ENCODE measurements at places on chromosomes 4 and X. TPM values are rescaled to one million over a fixed set of nuclear protein-coding genes. Genes with fewer than 3 reads are reported as not detected.

The BANK1 gene
- 1.5 TPM for total RNA-seq

- no peak for DNase-seq
Measured at GRCh38 chr4:54101190-54102041, 1.5 kb downstream of the GSX2 start.

The PAGE2B gene
- not detected for total RNA-seq

DNA sequence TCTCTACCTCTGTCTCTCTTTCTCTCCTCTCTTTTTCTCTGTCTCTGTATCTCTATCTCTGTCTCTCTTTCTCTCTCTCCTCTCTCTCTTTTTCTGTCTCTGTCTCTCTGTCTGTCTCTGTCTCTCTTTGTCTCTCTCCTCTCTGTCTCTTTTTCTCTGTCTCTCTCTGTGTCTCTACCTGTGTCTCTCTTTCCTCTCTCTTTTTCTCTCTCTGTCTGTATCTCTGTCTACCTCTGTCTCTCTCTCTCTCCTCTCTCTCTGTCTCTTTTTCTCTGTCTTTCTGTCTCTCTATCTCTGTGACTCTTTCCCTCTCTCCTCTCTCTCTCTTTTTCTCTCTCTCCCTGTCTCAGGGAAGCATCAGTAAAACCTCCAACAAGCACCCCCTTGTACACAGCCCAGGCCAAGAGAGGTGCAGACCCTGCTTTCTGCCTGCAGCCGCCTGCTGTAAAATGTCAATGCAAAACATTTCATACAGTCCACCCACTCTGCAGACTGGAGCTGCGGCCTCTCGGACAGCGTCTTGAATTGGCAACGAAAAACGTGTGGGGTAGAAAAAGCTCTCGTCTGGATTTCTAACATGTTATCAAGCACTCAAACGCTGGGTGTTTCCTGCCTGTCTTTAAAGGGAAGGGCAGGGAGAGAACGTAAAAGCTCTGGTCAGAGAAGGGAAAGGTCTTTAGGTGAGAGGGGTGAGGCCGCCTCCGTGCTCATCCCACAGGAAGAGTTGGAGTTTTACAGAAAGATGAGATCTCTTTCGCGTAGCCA, 3.7 kb upstream of the SHOX start:
- DNase-seq = peak; percentile 32

DNA sequence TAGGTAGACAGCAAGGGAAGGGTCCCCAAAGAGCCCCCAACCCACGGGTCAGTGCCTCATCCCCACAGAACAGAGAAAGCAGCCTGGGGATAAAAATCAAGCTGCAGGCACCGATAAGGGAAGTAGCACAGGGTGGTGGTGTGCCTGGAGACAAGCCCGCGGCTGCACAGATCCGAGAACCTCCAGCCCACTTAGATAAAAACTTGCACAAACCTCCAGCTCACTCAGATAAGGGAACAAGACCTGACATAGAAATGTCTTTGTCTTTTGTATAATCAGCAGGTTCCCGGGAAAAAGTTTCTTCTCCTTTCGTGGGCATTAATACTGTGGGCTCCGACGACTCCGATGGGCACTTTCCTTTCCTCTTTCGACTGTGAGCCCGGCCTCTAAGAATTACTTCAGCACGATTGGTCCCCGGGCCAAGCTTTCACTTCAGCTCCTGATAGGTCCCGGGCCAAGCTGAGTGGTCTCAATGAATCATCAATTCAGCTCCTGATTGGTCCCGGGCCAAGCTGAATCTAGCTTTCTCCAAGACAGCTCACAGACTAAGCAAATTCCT, 32.4 kb downstream of the PRDX4 start:
- no peak for DNase-seq

The SPATA18 gene
- 15.2 TPM for total RNA-seq

The HPGD gene
- 134 TPM for total RNA-seq

The SMIM43 gene
- not detected for total RNA-seq

The FABP2 gene
- not detected for total RNA-seq

The FMR1 gene
- 29.7 TPM for total RNA-seq

The BEND2 gene
- total RNA-seq = not detected

The NLGN3 gene
- 1.7 TPM for total RNA-seq

The CLTRN gene
- total RNA-seq = not detected

The IGSF1 gene
- total RNA-seq = 1.2 TPM

- no peak for DNase-seq
Measured at GRCh38 chr4:6524436-6524835, 50.6 kb upstream of the MAN2B2 start.

DNA sequence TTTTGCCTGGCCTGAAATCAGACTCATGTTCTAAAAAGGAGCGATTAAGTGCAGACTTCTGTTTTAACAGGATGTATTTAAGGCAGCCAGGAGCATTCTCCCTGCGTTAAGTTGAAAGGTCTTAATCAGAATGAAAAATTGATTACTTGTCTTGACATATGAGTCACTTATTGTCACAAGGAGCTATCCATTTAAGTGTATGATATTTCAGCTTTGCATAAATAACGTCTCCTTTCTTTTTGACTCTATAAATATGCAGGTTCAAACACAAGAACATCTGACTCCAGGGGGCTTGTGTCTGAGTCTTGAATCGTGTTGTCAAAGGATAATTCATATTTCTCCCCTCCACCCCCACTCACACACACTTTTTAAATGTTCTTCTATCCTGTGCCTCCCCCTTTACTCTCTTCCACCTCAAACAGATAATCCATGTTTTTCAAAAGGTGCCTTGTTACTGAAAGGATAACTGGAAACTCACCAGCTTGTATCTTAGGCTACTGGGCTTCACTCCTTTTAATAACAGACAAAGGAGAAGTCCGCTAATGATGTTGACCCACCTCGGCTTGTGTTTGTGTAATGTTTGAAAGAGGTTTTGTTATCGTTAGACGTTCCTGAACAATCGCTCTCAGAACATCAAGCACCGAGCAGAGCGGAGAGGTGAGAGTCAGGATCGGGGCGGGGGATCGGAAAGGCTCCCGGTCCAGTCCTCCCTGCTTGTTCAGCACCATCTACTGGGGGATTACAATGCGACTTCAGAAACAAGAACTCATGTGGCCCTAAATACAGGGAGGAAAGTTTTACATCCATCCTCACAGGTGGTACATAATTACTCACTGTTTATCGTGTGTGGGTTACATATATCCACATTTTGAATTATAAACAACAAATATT, 107.5 kb upstream of the RPL34 start:
- DNase-seq = no peak

DNA sequence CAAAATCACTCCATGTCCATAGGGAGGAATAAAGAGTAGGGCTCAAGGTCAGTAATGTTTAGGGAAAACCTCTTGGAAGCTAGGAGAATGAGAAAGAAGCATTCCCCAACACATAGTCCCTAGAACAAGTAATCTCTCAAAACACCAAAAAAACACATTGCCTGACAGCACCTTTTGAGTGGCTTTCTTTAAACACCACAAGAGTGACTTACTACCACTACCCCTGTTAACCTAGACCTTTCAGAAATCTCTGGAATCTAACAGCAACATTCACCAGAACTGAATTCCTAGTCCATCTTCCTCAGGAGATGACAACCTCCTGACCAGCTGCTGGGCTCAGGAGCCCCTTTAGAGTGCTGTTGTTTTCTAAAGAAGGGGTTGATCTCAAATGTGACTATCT, 142.2 kb downstream of the SOWAHB start:
- DNase-seq = no peak

The XKRX gene
- 0.74 TPM for total RNA-seq

The MAGEB6 gene
- not detected for total RNA-seq

The KCTD8 gene
- not detected for total RNA-seq

The PUDP gene
- 17.2 TPM for total RNA-seq

- DNase-seq = no peak
Measured at GRCh38 chr4:17489721-17490120, 22.2 kb downstream of the QDPR start.

GRCh38 chrX:133697656-133698055, 282.4 kb upstream of the GPC4 start:
- no peak for DNase-seq

DNA sequence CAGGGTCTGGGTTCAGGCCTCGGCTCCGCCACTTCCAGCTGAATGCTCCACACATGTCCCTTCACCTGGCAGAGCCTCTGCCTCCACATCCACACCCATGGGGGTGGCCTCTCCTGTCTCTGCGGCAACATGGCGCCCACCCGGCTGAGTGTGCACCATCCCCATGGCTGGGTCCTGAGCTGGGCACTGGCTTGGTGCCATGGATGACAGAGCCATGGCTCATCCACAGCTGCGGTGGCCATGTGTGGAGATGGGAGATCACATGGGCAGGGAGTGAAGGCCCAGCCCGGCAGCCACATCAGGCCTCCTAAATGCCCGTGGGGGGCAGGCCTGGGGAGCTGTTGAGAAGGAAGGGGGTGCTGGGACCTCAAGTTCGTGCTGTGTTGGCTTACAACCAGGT, 213.7 kb downstream of the AFAP1 start:
- DNase-seq = no peak

DNA sequence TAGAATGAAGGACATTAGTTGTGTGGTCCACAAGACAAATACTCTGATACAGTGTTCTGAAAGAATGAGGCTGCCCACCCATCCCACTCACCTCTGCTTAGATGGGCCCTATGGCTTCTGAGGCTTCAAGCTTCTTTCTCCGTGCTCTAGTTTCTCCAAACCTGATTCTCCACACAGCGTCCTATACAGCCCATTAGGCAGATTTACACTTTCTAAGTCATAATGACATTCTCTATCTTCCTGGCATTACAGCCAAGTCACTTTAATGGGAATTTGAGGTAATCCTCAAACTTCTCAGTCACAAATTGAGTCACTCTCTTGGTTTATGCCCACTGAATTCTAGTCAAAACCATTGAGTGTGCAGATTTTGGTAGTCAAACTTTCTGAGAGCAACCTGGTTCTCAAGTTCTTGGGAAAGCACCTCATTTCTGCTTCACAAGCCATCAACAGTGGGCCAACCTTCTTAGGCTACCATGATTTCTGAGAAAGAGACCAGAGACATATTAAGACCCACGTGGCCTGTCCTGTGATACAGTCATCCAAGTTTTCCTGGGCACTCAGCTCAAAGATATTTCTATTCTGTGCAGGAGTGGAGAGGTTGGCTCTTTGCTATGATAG, 6.2 kb upstream of the SETD7 start:
- no peak for DNase-seq

The STBD1 gene
- 7.6 TPM for total RNA-seq

DNA sequence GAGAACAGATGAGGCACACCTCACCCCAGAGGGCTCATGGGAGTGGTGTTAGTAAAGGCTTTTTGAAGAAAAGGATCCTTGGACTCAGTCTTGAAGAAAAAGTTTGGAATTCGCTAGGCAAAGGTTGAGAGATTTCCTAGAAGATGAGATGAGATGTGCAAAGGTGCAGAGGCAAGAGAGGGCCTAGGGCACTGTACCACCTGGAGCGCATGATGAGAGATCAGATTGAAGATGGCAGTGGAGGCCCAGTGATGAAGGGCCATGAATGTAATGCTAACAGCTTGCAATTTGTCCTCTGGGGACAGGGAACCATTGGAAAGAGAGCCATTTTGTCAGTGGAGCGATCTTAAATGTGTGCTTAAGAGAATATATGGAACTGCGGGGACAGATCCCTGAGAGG, 45.0 kb downstream of the PGRMC2 start:
- DNase-seq = no peak

DNA sequence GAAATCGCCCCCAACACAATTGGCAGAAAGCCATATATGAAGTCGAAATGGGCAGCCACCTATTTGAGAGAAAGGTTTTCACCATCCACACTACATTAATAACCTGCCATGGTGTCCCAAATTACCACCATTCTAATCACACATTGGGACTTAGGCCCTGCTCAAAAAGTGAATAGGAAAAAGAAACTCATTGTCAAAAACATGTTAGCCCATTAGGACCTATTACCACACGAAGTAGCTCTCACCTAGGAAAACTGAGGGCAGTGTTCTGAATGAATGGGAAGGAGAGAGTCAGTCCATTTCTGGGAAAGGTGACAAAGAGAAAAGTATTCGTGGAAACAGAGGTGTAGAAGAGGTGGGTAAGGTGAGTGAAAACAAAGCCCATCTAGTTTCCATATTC, 60.8 kb downstream of the GPC3 start:
- DNase-seq = no peak

DNA sequence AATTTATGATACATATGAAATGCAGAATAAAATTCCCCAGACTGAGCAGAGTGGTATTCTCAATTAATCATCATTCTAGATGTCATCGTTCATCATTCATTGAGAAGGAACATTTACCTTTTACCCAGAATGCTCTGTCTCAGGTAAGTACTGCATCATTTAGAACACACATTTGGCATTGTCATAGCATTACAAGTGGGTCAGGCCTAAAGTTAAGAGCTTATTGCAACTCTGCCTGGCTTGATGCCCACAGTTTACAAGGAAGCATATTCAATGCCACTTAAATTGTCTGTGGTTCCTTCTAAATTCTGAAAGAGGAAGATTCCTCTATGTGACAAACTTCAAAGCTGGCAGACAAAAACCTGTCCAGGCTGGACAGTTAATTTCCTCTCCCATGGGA, 87.3 kb downstream of the CAMK2D start:
- no peak for DNase-seq

DNA sequence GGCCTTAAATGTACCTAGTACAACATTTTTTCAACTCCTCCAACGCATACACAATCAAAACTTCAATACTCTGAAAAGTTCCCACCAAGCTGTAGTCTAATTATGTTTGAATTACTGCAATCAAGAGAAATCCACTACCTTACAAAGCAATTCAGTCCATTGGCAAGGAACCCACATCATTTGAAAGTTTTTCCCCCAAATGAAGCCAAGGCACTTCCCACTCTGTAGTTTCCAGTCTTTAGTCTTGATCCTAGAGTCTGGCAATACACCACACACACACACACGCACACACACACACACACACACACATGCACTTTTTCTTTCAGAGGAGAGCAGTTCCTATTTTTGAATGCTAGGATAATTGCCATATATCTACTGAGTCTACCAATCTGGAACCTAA, 79.6 kb downstream of the ANTXR2 start:
- no peak for DNase-seq

DNA sequence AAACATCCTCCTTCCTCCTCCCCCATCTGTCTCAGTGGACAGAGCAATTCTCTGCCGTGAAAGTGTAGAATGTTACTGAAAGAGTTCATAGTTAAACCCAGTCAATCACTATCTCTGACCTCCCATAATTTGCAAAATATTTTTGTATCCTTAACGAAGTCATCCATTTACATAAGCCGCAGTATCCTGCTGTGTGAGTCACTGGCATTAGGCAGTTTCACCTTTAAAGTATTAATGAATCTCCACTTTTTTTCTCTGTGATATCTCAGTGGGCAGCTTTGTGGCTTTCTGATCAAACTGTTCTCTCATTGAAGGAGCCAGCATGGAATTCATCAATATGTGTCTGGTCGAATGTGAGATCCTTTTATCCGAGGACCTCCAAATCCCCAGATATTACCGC, 678.6 kb upstream of the TENM3 start:
- DNase-seq = no peak

GRCh38 chr4:10001757-10002156, 19.5 kb downstream of the SLC2A9 start:
- DNase-seq = no peak

All from vagina (tissue), 2 donors.